Fibroblast of the conjunctiva (primary cell): ENCODE measurements at places on chromosomes 5 and 9.

DNA sequence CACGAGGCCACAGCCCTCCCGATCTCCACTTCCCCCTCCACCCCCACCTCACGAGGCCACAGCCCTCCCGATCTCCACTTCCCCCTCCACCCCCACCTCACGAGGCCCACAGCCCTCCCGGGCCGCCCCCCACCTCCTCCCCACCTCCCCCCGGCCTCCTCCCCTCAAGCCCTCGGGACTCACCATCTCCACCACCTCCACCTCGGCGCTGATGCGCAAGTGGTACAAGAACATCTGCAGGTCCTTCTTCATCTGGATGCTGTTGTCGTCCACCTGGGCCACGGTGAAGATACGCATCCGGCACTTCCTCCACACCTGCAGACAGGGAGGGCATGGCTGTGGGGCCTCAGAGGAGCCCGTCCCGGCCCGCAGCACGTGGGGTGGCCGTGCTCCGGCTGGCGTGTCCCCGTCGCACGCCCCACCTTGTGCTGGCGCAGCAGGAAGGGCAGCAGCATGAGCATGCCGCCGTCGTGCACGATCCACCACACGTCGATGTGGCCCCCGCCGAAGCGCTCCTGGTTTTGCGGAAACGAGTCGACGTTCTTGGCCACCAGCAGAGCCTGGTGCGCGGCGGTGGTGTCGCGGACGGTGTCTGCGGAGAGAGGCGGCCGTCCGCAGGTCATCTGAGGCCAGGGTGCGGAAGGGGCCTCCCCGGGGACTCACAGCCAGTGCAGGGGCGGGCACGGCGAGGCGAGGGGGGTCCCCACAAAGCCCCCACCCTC, 48.0 kb downstream of the SLC12A7 start:
- DNase-seq: no peak

DNA sequence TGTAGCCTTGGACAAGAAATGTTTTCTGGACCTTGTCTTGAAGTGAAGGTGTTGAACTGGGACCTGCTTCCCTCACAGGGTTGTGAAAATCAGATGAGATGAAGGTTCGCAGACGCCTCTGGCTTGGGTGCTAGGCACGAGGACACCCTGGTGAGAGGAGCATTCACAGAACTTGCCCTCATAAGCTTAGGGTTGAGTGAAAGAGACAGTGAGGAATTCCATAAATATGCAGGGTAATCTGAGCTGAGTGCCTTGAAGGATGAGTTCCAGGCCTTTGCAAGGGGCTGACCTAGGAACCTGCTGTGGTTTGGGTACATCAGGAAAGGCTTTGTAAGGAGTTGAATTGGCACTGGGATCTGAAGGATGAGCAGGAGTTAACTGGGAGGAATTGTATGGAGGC, 75.7 kb upstream of the SAP30L start:
- no peak for DNase-seq

DNA sequence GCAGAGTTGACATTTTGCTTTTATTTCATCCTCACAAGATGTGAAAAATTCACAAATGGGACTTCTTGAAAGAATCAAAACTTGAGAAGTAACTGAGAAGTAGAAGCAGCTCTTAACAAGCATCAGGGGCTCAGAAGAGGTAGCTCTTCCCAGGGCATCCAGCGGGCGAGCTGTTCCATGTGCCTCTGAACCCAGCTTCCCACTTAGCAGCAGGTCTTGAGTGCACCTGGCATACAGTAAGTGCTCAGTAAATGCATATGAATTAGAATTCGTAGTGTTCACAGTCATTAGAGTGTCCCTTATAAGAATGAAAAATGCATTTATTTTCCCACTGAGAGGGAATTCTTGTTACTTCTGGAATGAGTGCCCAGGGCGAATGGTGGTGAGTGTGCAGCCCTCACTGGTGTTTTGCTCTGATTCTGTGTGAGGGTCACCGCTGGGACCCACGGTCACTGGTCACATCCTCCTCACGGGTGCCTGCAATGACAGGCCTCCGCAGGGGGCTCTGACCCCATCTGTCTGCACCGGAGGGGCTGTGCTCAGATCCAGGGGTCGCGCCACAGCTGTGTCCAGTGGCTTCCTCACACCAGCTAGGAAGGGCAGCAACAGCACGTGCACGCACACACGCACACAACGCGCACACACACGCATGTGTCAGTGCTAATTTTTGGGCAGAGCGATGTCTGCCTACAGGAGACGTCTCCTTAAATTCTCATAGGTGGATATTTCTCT, 26.9 kb downstream of the EXOC3 start:
- no peak for DNase-seq

- no peak for DNase-seq
Measured at GRCh38 chr9:114098936-114099668, at the start of gene KIF12. Gene KIF12, minus strand, starts transcription at chr9:114099292. Its CDS starts 16 bp downstream, at chr9:114099276.

GRCh38 chr5:52707616-52708015, 80.1 kb upstream of the ITGA1 start:
- no peak for DNase-seq

- DNase-seq: no peak
Measured at GRCh38 chr9:17962747-17963146, 383.9 kb downstream of the SH3GL2 start.

GRCh38 chr5:37889612-37890317, 49.9 kb upstream of the GDNF start:
- DNase-seq: no peak

DNA sequence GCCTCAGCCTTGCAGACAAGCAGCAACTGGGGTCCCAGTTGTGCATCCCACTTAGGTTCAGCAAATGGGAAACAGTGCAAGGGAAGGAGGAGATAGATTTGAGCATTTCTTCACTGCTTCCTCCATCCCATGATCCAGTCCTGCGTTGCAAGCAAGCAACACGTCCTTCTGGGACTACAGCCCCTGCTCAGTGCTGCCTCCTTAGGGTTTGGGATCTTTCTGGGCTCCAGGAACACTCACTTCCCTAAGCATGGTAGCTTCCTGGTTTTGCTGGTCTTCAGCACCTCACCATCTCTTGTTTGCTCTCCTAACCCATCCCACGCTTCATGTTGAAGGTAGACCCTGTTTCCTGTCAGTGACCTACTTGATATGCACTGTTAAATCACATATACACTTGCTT, 444.7 kb downstream of the MED10 start:
- DNase-seq: no peak

DNA sequence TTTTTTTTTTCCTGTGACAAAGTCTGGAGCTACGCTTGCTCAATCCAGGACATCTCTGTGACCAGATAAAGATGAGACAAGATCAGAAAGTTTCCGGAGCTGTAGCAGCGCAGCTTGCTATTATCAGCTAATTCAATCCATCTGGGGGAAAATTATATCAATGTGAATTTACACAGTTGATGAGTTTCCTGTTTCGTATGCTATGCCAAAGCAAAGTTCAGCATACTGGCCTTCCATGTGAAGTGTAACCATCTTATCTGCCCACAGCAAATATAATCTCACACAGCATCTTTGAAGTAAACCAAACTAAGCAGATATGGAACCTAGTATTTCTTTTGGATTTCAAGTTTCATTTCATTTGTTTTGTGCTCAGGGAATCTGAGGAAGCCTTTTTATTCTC, 1767.7 kb downstream of the EFNA5 start:
- DNase-seq: no peak

DNA sequence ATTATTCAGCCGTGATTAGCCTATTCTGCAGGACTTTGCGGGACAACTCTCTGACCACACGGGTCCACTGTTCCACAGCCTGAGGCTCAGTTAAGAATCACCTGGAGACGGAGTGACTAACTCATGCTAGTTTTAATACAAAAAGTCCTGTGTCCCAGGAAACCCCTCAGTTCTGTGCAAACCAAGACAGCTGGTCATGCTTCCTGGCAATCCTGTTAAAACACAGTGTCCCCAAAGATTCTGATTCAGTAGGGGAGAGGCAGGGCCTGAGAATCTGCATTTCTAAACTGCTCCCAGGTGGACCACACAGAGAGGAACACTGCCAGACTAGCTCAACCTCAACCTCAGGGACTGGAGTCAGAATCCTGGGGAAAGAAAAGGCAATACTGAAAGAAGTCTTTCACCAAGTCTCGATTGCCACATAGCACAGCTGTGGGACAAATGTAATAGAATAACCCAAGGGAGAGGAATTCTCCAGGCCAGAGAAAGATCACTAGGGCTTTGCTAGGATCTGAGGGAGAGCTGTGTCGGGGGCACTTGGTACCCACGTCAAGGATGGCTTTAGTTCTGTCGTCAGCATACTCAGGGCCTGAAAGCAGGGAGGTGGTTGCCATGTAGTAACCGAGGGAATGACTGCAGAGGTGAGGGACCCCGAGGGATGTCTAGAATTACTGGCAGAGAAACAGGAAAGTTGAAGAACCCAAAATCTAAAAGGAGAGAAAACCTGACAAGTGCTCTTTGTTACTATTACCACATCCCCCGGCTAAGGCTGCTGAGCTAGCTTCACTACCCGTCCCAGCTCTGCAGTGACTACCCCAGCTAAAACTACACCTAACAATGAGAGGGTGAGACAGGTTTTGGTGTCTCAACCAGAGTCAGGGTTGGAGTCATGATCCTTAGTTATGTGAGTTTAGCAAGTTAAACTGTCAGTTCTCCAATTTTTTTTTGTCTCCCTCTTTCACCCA, 8.6 kb downstream of the SUSD1 start:
- DNase-seq: no peak
